NCI-H1092 (cell line): ENCODE measurements at places on chromosomes 7 and 10.

GRCh38 chr7:7333610-7334009, 151.3 kb downstream of the C1GALT1 start:
- no peak for DNase-seq

DNA sequence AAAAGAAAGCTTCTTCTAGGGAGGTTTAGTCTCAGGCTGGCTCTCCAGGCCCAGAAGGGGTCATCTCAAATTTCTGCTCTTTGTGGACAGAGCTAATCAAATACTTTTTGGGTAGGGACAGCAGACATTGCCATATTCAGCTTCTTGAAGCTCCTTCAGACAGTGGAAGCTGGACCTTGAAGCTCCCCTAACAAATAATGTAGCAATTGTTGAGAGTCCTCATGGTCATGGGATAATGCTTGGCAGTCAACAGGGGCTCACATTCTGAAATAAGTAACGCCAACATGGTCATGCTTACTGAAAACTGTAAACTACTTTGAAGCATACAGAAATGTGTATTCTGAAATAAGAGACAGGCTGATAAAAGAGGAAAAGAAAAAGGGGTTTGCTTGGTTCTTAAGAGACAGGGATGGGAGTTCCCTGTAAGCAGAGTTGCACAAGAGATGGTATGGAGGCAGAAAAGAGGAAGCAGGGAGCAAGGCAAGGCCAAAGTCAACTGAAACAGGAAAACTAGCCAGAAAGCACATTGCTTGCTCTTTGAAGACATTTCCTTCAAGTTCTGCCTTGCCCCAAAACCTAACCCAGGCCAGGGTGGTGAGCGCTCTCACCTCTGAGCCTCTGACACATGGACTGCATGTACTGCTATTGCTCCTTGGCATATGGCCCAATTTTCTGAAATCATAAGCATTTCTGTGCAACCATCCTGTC, 53.1 kb upstream of the KMT2E start:
- no peak for DNase-seq

DNA sequence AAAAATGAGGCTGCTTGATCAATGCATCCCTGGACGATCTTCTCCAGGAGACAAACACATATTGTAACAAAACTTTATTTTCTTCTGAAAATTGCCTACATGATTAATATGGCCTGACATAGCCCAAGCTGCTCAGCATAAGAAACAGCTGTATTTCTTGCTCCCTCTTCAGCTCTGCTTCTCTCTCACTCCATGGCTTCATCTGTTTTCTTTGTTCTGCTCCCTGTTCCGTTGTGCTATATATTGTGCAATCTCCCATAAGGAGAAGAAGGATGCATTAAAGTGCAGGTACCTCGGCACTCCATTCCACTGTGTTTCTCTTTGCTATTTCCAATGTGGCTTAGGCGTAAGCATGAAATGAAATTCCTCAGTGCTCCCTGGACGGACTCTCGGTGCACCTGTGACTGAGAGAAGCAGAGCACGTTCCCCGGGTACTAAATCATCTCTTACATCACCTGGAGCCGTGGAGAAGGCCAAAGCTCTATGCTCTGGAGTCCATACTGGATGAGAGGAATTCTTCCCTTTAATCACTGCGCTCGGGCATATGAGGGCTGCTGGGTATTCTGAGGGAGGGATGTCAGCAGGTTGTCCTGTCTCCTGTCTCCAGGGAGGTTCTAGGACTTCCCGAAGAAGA, 254.3 kb downstream of the GALNT17 start:
- DNase-seq: no peak

- no peak for DNase-seq
Observed at GRCh38 chr10:35834877-35835494, 192.9 kb upstream of the FZD8 start.

- no peak for DNase-seq
Observed at GRCh38 chr10:116691635-116692034, 50.7 kb downstream of the HSPA12A start.

DNA sequence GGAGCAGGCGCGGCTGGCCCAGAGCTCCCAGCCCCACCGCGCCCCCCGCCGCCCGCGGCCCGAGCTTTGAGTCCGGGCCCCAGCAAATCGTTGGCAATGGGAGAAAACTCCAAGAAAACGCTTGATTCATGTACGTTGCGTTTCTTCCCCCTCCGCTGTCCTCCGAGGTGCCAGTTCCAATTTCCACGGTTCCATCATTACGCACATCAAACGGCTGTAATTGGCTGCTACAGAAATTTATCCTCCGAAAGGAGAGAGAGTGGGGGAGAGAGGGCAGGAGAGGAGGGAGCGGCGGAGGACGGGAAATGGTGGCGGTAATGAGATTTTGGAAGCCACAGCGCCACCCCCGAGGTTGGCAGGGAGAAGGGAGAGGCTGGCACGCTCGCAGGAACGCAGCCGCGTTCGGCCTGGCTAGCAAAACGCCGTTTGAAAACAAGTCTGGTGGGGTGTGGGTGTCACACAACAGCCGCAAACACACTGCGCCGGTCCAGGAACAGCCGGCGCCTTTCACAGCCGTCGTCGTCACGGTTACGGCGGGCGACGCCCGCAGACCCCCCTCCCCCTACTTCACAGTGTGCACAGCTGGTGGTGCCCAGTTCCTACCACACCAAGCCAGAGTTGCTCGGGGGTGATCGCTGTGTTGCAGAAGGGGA, 57.5 kb downstream of the UNCX start:
- DNase-seq: peak; percentile 46

DNA sequence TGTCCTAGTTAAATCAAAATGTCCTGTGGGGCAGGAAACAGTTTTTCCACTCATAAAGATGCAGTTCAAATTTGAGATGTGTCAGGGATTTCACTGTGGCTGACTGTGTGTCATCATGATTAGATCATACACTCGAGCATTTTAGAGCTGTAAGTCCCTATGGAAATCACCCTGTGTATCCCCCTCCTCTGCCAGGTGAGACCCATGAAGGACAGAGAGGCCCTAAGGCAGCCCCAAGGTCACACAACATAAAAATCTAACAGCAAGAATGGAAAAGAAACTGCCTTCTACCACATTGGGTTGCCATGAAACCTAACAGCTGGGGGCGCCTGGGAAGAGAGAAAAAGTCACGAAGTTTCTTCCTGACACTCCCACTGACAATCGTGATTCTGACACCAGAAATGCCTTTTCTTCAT, 135.8 kb downstream of the KCNMA1 start:
- DNase-seq: no peak

- no peak for DNase-seq
Observed at GRCh38 chr10:87913156-87913921, 49.9 kb downstream of the PTEN start.

- no peak for DNase-seq
Observed at GRCh38 chr10:69786791-69787190, 14.9 kb upstream of the COL13A1 start.

DNA sequence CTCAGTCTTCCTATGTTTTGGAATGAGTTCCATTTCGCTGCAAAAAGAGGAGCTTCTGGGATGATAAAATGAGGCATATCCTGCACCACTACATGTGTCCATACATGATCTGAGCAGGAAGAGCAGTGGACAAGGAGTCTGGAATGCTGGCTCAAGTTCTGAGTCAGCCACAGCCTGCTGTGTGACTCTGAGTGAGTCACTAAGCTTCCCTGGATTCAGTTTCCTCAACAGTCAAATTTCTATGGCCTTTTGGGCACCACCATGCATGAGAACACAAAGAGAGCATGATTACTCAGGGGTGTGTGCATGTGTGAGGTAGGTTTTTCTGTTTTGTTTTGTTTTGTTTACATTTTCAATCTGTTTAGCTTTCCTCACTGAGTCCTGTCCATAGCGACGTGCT, 254.6 kb downstream of the ANKRD30A start:
- no peak for DNase-seq

GRCh38 chr10:33005322-33006301, 47.6 kb upstream of the ITGB1 start:
- peak; percentile 6 for DNase-seq

GRCh38 chr10:70829543-70829942, 13.8 kb downstream of the SGPL1 start:
- DNase-seq: no peak

DNA sequence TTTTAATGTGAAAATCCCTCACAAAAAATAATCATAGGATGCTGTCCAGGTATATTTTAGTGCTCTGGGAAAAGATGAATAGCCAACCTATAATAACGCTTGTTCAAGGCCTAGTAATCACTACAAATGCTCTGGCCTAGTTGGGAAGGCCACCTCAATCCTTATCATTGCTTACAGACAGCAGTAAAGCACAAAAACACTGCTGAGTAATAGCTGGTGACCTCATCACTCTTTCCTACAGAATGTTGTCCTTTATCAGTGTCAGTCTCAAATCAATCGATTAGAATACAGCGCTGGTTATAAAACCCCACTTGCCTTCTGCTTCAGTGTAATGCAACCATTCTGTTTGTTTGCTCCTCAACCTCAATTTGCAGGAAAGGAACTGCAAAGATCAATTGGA, 72.6 kb upstream of the STEAP1 start:
- DNase-seq: no peak

DNA sequence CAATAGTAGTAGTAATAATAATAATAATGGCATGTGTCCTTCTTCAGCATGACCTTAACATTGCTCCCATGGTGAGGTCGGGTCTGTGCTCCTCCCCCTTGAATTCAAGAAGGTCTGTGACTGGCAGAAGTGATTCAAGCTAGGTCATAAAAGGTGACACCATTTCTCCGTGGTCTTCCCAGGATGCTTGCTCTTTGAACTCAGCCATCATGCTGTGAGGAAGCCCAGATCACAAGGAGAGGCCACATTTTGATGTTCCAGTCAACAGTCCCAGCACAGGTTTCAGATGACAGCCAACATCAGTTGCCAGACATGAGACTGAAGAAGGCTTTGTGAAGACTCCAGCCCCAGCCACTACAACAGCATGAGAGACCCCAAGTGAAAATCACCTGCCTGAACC, 83.9 kb downstream of the SEPTIN14 start:
- no peak for DNase-seq

- DNase-seq: no peak
Observed at GRCh38 chr10:4981722-4982471, 18.7 kb downstream of the AKR1C1 start.

DNA sequence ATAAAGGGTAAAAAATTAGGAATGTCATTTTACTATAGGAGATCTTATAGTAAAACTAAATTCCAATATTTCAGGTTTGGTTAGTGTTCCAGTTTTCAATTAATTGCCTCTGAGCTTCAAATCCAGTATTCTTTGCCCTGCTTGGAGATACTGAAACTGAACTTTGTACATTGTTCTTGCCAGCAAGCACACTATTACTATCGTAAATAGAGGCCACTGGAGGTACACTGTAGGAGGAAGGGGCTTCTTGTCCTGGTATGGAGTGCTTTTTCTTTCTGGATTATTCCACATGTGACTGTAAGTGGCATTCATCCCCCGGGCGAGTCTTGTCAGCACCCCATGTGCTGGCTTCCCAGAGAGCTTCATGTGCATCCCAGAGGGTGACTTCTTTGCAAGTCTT, 234.7 kb upstream of the PTPRZ1 start:
- DNase-seq: no peak

- DNase-seq: no peak
Observed at GRCh38 chr7:35512716-35513115, 182.2 kb downstream of the HERPUD2 start.

DNA sequence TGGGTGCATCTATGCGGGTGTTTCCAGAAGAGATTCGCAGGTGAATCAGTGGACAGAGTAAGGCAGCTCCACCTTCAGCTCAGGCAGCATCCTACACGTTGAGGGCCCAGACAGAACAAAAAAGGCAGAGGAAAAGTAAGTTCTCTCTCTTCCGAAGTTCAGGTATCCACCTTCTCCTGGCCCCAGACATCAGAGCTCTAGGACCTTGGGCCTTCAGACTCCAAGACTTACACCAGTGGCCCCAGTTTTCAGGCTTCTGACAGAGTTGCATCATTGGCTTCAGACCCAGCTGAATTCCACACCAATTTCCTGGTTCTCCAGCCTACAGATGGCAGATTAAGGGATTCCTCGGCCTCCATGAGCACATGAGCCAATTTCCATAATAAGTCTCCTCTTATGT, 102.2 kb upstream of the GPR26 start:
- no peak for DNase-seq

DNA sequence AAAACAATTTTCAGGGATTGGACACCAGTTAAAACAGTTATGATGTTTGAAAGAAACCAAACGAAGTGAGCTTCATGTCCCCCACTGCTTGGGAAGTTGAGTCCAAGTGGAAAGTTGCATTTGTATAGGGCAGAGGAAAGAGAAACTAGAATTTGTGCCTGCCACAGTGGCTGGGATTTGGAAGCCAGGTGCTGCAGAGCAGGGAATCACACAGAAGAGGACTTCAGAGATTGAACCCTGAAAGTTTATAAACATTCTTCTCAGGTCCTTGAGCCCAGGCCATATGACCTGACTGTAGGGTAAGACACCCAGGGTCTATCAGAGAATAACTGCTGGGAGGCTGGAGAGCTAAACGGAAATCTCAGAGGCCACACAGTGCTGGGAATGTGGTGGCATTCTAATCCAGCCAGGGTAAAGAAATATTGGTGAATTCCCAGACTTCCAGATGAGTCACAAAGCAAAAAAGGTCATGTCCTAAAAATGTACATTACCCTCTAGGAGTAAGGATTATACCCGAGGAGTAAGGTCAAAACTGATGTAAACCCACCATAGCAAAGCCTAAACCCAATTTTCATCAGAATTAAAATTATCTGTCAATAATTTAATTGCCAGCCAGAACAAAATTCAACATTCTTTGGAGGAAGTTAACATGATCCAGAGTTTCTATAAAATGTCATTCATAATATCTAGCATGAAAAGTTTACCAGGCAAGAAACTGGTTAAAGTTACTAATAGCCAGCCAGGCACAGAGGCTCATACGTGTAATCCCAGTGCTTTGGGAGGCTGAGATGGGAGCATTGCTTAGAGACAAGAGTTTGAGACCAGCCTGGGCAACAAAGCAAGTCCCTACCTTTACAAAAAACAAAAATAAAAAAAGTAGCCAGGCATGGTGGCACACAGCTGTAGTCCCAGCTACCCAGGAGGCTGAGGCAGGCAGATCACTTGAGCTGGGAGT, 31.2 kb downstream of the TOMM7 start:
- DNase-seq: no peak
